ENCODE measurements at places on chromosomes 2 and 18.

DNA sequence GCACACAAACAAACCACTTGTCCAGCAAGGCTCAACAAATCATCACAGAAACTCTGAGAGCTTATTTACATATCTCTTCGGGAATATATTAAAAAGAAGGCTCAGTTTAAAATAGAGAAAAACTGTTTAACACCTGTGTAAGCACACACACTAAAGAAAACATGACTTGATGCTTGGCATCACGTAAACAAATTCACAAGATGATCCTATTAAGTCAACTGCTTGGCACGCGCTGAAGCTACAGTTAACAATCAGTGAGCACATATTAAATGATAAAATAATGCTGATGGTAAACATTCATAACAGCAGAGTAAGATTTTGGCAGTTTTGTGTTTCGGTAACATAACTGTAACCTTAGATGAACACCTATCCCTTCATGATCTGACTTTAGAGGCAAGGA is 4.3 kb upstream of the HES6 start:
- DNase-seq = no peak

GRCh38 chr2:32688541-32688940 is 60.7 kb downstream of the TTC27 start:
- DNase-seq = no peak

DNA sequence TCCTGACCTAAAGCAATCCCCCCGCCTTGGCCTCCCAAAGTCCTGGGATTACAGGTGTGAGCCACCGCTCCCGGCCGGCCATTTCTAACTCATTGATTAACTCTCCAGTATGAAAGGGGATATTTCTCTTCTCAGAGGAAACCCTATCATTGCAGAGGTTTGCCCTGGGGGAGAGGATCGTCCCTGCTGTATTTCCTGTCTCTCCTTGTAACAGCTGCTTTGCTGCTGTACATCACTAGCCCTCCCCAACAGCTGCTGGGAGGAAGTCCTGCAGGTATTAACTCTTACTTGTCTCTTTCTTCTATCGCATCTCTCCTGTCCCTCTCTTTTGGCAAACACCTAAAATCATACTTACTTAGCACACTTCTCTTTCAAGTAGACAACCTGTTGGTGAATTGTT is 219.0 kb upstream of the DSEL start:
- no peak for DNase-seq

- DNase-seq = no peak
These were observed 452 bp downstream of the RAPH1 start for GRCh38 chr2:203534621-203535077.

GRCh38 chr2:193580176-193580950 is 1385.6 kb upstream of the TMEFF2 start:
- no peak for DNase-seq

- DNase-seq = no peak
These were observed 48.2 kb downstream of the EML4 start for GRCh38 chr2:42217307-42217706.

DNA sequence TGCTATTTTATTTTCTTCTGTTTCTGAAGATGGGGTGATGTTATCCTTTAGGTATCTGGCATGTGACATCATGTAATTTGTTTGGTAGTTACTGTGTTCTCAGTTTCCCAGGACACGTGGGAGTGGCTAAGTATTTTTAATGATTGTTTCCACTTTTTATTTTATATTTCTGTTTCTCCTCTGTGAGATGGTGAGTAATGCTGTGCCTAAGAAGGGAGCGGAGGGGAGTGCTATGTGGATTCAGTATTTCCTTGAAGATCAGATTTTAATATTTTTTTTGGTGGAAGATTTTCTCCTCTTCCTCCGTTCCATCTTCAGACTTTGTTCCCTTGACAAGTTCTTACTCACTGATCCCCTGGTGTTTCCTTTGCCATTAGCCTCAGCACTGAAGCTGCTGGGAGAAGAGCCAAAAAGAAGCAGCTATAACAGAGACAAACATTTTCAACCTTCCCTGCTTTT is 180.0 kb upstream of the MMADHC start:
- DNase-seq = no peak

- no peak for DNase-seq
These were observed 41.9 kb upstream of the PTMA start for GRCh38 chr2:231666171-231667095.

- no peak for DNase-seq
These were observed 140.9 kb downstream of the MCFD2 start for GRCh38 chr2:46774499-46775228.

GRCh38 chr2:176162911-176163671 is 6.0 kb downstream of the HOXD3 start:
- no peak for DNase-seq

GRCh38 chr18:57461652-57462269 is 26.6 kb downstream of the ONECUT2 start:
- DNase-seq = no peak

GRCh38 chr2:166115589-166115988 is 12.2 kb downstream of the SCN1A start:
- no peak for DNase-seq

DNA sequence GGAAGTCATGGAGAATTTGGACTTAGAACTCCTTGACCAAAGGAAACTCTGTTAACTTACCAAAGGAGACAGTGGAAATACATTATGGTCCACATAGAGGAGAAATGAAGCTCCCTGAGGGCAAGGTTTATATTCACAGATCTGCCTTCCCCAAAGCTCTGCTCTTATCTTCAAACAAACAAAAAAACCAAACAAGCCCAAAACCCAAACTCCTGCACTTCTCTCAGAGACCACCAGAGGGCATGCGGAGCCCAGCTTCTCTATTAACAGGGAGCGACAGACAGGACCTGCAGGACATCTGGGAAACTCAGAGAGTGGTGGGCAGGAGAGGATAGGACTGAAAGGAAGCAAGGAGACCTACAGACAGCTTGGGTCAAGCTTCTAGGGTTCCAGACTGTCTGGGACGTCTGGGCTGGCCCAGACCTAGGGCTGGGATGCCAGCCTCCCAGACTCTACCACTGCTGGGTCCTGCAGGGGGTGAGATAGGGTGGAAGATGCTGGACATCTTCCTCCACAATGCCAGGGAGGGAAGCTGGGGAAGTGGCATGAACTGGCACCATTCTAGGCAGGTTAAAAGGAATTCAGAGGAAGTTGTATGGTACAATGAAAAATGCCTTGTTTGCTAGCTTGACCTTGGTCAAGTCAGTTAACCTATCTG is 4.0 kb upstream of the WNT10A start:
- DNase-seq = no peak

DNA sequence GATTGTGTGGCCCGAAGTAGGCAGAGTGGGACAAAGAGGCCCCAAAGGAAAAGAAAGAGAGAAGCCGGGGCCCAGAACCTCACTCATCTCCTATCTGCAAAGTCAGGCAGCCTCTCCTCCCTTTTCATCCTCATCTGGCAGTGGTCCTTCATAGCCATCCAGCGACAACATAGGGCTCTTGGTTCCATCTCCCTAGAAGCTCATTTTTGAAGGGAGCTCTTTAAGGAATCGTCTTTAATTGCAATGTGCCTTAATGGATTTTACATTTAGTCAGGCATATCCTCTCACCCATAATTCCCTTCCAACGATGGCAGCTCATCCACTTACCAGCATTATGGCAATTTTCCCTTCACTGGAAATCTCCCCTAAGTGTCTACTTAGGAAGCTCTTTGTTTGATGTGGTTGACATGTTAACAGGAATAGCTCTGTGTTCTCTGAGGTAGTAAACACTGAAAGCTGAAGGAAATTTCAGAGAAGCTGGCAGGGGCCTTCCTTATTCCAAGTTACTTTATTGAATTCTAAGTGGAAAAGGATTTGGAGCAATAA is 780.6 kb downstream of the TSN start:
- peak; percentile 70 for DNase-seq

GRCh38 chr18:4433717-4434116 is 21.4 kb downstream of the DLGAP1 start:
- DNase-seq = no peak

GRCh38 chr2:95314598-95314963 is 17.4 kb downstream of the KCNIP3 start:
- no peak for DNase-seq

DNA sequence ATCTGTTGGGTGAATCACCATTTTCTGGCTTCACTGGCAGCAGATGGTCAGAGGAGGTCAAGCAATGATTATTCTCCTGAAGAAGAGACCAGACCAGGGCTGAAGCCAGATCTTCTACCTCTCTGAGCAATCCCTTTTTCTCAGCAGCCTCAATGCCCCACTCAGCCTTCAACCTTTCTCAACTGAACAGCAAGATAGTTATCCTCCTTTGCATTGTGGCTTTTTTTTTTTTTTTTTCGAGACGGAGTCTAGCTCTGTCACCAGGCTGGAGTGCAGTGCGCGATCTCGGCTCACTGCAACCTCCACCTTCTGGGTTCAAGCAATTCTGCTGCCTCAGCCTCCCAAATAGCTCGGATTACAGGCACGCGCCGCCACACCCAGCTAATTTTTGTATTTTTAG is 50.5 kb downstream of the ZFP36L2 start:
- no peak for DNase-seq

GRCh38 chr2:139365189-139365588 is 585.0 kb upstream of the NXPH2 start:
- no peak for DNase-seq

GRCh38 chr2:190809139-190809764 is 71.4 kb upstream of the GLS start:
- DNase-seq = no peak

DNA sequence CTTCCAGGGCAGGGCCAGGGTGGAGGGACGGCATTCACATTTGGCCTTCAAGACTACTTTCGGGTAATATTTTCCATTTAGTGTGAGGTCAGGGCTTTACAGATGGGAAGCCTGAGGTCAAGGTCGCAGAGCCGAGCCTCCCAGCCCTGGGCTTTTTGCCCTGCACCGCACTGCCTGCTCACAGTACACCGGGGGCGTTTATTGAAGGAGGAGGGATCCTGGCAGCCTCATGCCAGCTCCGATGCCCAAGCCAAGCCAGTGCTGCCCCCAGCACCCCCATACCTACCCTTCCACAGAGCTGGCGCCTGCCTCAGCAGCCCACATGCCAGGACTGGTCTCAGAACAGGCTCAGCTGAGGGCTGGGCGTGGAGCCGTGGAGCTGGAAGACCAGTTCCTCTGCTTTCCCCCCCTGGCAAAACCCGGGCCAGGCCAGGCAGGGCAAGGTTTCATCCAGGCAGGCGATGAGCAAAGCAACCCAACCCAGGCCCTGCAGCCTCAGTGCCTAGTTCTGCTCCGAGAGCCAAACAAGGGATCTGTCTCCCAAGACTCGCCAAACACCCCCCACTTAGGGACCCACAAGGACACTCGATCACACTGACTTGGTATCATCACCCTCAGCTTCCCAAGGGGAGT is 11.9 kb downstream of the SDC1 start:
- DNase-seq = no peak

DNA sequence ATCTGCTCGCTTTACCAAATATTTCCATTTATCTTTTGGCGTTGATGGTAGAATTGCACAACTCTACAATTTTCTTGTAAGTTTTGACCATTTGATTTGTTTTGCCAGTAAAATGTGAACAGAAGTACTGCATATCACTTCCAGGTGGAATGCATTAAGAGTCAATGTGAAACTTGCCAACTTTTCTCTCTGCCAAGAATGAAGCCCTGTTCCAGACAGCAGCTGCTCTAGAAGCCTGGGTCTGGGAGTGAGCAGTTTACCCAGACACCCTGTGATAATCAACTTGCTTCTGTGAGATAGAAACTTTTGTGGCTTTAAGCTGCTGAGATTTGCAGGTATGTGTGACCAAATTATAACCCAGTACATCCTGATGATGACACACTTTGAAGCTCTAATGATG is 115.9 kb upstream of the SYT4 start:
- DNase-seq = no peak

- DNase-seq = no peak
These were observed 62.0 kb upstream of the SLC35F5 start for GRCh38 chr2:113818382-113818951.

- no peak for DNase-seq
These were observed 269.2 kb downstream of the XIRP2 start for GRCh38 chr2:167157523-167157922.

- DNase-seq = no peak
These were observed 71.2 kb upstream of the FOSL2 start for GRCh38 chr2:28321426-28321825.

- DNase-seq = no peak
These were observed 1.7 kb downstream of the SCN2A start for GRCh38 chr2:165240916-165241315.

- DNase-seq = no peak
These were observed 146.7 kb downstream of the TSN start for GRCh38 chr2:121902171-121902591.

DNA sequence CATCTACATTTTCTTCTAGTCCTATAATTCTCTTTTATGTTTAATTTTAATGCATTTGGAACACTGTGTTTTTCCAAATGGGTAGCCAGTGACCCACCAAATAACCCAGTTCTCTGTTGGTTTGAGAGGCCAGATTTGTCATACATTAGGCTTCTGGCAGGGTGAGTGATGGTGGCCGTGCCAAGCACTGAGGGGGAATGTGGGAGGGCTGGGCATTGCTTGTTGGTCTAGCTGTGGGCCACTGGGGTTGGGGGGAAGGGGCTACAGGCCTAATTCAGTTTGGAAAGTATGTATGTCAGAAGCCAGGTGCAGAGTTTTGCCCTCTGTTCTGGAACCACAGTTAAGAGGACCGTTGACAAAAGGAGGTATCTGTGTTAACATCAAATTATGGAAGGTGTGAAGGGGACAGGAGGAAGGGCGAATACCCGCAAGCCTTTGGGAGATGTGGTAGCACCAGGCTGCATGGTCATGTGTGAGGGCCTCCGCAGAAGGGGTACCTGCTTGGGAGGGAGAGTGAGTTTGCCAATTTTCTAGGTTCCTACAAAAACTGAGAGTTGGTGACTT is 38.1 kb upstream of the SCLY start:
- DNase-seq = no peak

DNA sequence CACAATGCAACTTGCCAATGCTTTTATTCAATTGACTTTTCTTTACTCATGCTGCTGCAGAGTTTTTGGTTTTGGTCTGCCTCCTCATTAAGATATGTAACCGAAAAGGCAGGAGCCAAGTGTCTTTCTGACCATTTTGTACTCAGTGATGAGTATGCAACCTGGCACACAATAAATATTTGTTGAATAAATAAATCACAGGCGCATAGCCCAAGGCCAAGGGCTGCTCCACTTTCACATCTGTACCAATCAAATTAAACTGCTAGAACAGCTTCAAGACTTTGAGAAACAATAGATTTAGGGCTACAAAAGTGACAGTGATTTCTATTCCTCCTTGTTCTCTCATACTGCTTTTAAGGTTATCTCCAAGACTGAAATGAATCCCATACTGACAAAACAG is 828.2 kb downstream of the RNF144A start:
- DNase-seq = no peak

DNA sequence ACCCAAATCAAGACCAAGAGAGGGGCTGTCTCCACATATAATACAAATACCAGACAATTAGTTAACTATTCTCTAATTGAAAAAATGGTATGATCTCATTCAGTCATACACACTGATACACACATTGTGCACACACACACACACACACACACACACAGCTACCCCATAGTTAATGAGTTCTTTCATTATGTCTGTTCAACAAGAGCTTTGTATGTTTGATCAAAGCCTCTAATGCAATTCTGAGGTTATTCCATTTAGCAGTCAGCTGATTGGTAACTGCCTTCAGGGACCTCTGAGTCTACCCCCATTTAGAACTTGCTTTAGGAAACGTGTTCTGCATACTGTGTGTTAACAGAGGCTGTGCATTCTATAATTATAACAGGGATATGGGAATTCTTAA is 741.4 kb upstream of the LRRTM4 start:
- no peak for DNase-seq
